Urinary bladder (tissue), 4 donors: ENCODE measurements at places on chromosomes 13 and 19. TPM values are rescaled to one million over a fixed set of nuclear protein-coding genes. Genes with fewer than 3 reads are reported as not detected.

RPS28 gene
- 301 TPM for total RNA-seq

TSKS gene
- total RNA-seq, result 0.26 TPM

C5AR1 gene
- 1.8 TPM for total RNA-seq

IRGQ gene
- total RNA-seq, result 26.2 TPM

ONECUT3 gene
- not detected for total RNA-seq

TMEM190 gene
- total RNA-seq, result not detected

FXYD3 gene
- 62.3 TPM for total RNA-seq

DNA sequence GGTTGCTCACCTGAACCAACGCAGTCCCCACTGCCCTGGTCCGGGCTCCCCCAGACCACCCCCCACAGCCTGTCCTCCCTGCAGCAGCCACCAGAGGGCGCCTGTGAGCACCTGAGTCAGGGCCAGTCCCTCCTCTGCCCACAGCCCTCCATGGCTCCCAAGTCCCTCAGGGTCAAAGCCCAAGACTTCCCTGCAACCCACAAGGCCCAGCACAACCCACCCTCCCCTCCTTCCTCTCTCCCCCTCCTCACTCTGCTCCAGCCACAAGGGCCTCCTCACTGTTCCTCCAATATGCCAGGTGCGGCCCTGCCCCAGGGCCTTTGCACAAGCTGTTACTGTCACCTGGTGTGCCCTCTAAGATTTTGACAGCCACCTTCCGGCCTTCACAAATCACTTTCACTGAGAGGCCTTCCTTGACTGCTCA lies 10.9 kb downstream of the GNA15 start:
- DNase-seq, result no peak

DNA sequence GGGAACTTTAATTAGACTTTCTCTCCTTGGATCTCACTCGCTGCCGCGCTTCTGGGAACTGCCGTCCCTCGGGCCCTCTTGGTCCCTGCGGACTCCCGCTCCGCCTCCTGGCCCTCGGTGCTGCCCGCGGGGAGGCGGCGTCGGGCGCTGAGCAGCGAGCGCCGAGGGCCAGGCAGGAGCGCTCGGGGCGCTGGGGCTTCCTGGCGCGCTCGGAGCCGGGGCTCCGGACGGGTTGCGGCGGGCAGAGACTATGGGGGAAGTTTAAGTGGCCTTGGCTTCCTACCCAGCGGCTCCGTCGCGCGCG lies 704 bp downstream of the CHST8 start:
- DNase-seq, result no peak

GRCh38 chr13:94455414-94455813 lies 24.1 kb downstream of the DCT start:
- DNase-seq, result no peak

DNA sequence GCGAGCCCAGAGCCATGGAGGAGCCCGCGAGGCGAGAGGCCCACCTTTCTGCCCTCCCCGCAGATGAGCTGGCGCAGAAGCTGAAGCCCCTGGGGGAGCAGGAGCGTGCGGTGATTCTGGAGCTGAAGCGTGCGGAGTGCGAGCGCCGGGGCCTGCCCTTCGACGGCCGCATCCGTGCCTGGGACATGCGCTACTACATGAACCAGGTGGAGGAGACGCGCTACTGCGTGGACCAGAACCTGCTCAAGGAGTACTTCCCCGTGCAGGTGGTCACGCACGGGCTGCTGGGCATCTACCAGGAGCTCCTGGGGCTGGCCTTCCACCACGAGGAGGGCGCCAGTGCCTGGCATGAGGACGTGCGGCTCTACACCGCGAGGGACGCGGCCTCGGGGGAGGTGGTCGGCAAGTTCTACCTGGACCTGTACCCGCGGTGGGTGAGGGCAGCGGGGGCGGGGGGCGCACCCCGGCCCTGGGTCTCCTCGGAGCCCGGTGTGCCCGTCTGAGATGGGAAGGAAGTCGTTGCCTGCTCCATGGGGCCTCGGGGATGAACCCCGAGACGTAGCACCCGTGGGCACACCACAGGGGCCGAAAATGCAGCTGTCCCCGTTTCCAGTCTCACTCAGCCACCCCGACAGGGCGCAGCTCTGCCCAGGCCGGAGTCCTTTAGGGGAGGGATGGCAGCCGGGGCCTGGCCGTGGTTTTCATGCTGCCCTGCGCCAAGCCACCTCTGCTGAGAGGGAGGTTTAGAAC lies 12.1 kb upstream of the ZNF554 start:
- DNase-seq, result no peak

GRCh38 chr19:31535691-31536460 lies 186.6 kb upstream of the TSHZ3 start:
- no peak for DNase-seq

GRCh38 chr13:40922437-40923040 lies 96.6 kb downstream of the ELF1 start:
- no peak for DNase-seq

DNA sequence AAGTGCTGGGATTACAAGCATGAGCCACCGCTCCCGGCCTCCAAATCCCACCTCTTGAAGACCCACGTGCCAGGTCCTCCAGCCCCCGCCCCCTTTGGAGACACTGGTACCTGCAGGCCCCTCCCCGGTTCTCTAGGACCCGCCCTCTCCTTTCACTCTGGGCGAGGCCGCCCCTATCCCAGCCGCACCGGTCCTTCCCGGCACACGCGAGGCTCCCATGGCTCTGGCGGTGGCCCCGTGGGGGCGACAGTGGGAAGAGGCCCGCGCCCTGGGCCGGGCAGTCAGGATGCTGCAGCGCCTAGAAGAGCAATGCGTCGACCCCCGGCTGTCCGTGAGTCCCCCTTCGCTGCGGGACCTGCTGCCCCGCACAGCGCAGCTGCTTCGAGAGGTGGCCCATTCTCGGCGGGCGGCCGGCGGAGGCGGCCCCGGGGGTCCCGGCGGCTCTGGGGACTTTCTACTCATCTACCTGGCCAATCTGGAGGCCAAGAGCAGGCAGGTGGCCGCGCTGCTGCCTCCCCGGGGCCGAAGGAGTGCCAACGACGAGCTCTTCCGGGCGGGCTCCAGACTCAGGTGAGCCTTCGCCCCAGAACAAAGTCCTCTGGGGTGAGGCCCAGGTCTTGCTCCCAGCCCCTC lies at the start of gene CBLC:
CBLC (plus strand) TSS at position 176 of the 633 bp plus-strand sequence; CDS start at position 218, 42 bp downstream.
- DNase-seq, result no peak

DNA sequence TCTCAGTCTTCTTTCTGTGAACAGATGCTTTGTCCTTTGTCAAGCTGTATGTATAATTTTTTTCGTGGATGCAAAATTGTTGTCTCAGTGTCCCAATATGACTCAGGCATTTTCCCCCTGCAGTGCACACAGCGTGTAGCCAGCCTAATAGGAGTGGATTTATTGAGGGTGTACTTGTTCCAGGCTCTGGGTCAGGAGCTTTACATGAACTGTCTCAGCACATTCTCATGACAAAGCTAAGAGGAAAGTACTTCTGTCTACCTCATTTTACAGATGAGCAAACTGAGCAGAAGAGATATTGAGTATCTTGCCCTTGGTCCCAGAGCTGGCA lies 50.8 kb downstream of the STK24 start:
- no peak for DNase-seq

- peak; percentile 2 for DNase-seq
Observed at GRCh38 chr13:88246239-88246638, 575.1 kb downstream of the SLITRK5 start.

DNA sequence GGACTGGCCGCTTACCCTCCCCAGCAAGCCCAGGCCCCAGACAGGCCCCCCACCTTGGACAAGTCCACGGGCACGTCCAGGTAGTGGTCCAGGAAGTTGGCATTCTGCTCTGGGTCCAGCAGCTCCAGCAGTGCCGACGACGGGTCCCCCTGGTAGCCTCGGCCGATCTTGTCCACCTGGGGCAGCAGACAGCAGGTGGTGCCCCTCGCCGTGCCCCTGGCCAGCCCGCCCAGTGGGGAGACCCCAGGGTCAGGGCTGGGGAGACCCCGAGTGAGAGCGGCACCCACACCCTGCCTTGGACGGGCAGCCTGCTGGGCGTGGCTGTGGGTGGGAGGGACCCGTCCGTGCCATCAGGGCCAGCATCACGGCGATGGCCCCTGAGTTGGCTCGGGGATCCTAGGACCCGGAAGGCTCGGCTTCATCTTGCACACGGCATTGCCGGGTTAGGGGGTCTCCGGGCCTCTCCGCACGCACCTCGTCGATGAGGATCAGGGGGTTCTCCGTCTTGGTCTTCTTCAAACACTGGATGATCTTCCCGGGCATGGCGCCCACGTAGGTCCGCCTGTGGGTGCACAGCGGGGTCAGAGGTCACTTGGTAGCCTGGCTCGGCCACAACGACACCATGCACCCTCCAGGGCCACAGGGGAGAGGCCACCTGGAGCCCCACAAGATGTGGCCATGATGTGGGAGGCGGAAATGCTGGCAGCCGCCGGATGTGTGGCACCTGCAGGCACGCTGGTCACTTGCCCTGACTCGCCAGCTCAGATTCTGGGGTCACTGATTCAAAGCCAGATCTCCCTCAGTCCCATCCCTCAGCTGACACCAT lies 6.3 kb downstream of the RPL36 start:
- DNase-seq, result no peak

DNA sequence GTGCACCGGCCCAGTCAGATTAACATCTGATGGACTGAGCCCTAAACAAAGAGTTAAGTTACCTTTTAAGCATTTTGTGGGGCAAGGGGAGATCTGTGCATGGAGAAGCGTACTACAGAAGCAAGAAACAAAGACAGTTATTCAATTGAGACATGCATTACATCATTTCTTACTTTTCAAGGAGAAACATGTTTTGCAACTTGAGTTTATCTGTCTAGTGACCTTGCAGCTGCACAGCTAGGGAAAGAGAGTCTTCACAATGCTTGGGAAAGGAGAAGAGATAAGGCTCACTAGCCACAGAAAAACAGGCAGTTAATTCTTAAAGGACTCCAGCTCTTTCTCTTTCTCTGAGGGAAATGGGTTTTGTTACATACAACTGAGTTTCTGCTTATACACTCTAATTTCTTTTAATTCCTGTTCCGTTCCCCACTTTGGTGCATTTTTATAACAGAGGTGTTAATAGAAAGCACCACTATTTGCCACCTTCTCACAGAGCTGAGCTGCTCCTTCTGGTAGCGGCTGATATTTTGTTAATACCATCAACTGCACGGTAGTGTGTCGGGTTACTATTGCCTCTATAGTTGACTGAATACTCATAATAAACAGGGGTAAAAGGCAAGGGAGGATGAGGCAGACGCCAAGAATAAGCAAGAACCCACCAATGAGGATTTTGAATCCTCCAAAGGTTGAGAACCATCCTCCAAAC lies 55.9 kb downstream of the ZNF431 start:
- DNase-seq, result no peak

DNA sequence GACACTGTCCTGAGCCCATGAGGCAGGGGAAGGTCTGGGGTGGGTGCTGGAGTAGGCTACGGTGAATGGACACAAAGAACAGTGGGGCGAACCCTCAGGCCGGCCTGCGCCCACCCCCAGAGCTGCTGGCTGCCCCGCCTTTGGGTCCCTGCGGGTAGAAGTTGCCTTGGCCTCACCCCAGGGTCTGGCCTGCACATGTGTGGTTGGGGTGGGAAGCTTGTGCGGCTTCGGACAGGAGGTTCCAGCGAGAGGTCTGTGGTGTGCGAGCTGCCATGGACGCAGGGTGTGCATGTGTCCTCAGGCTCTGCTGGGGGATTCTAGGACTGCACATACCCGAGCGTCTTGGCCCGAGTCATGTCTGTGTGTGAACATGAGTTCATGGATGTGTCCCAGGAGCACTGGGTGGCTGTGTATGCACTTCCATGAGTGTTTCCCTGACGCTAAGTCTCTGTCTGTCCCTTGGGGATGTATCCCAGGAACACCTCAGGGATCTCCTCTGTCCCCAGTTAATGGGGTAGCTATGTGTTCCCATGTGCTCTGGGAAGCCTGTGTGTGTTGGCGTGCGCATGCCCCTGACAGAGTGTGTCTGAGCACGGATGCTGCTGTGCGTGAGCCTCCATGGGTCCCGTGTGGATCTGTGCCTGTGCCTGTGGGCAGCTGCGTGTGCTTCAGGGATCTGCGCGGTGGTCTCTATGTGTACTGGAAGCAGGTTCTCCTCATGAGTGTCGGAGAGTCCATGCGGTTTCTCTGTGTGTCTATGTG lies 20.8 kb upstream of the POU2F2 start:
- DNase-seq, result no peak

DNA sequence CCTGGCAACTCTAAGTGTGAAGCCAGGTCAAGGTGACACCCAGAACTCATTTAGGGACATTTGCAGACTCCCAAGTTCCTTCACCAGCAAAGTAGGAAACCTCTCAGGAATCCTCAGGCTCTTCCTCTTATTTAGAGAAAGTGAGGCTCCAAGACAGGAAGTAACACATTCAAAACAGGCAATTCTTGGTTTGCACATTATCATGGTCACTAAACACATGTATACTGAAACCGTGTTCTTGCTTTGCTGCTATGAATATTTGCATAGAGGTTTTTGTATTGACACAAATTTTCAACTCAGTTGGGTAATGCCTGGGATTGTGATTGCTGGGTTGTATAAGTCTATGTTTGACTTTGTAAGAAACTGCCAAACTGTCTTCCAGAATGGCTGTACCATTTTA lies 13.2 kb upstream of the URI1 start:
- no peak for DNase-seq

GRCh38 chr13:66375756-66376155 lies 854.4 kb downstream of the PCDH9 start:
- DNase-seq, result no peak

DNA sequence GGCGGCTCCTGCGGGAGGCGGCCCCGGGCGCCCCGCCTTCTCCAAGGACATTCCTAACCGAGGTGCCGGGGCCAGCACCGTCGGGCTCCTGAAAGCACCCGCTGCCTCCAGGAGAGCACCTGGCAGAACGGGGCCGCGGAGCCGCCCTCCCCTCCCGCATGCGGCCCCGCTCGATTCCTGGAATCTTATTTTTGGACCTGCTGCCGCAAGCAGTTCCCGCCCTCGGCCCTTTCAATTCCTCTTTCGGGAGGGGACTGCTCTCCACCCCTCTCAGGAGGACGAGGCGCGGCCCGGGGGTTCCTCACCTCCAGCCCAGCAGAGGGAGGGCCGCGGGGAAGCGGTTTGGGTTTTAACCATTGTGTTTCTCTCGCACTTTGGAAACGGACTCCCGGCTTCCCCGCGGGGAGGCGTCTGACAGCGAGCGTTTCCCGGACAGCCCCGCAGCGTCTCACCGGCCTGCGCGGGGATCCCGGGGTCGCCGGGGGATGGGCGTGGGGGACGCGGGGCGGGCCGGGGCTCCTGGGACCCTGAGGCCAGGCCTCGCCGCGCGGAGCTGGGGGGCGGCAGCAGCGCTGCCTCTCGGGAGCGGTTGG lies 849 bp downstream of the GAS6 start:
- DNase-seq, result no peak

- no peak for DNase-seq
Observed at GRCh38 chr13:92602560-92602959, 624.0 kb upstream of the GPC6 start.

GRCh38 chr19:8571006-8571411 lies 6.2 kb downstream of the MYO1F start:
- DNase-seq, result no peak

GRCh38 chr13:52141299-52141698 lies 12.4 kb upstream of the NEK5 start:
- no peak for DNase-seq

GRCh38 chr13:93039131-93039530 lies 187.5 kb upstream of the GPC6 start:
- DNase-seq, result no peak

GRCh38 chr19:5052515-5052914 lies 83.6 kb downstream of the KDM4B start:
- no peak for DNase-seq

- no peak for DNase-seq
Observed at GRCh38 chr19:30109565-30109964, 167.5 kb downstream of the URI1 start.

GRCh38 chr13:109704771-109705635 lies 81.4 kb downstream of the IRS2 start:
- no peak for DNase-seq
